ENCODE measurements at places on chromosomes 6 and 20.

DNA sequence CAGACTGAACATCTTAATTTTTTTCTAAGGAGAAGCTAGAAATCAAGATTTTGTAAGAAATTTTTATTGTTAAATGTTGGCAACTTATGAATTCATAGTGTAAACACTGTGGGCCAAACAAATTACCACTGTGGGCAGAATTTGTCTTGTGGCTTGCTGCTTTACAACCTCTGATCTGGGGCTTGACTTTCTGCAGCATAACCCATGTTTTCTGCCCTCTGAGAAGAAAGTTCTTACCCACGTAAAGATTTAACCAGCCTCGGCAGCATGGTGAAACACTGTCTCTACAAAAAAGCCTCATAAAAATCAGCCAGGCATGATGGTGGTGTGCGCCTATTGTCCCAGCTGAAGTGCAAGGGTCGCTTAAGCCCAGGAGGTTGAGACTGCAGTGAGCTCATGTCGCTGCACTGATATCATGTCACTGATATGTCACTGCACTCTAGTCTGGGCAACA lies 12.9 kb downstream of the ITCH start:
- DNase-seq = no peak

- no peak for DNase-seq
Observed at GRCh38 chr6:149242883-149243282, 74.6 kb upstream of the TAB2 start.

DNA sequence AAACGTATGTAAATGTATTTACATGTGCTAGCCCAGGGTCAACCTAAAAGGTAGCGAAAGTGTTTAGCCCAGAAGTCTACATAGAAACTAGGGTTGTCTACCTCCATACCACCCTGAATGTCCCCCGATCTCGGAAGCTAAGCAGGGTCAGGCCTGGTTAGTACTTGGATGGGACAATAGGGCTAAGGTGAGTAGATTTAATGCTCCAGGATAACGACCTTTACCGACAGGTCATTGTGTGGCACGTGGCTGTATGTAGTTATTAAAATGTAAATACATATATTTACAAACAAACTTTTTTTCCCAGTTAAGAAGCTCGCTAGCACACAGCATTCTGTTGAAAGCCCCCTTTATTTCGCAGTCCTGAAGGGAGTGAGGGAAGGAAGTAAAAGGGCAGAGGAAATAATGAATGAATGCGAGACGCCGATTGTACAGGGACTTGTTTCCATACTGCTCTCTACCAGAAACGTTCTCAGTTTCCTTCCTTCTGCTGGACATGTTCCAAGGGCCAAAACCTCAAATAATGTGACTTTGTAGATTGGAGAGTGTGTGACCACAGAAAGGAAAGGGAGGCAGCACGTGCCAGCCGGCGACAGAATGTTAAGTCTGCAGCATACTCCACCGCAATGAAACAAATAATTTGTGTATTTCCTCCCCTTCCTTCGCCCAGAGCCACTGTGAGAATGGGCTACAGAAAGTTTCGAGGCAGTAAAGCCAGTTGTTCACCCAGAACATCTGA lies 612 bp downstream of the ADAT2 start:
- no peak for DNase-seq

GRCh38 chr20:5041433-5041832 lies 40.1 kb upstream of the SLC23A2 start:
- DNase-seq = no peak

DNA sequence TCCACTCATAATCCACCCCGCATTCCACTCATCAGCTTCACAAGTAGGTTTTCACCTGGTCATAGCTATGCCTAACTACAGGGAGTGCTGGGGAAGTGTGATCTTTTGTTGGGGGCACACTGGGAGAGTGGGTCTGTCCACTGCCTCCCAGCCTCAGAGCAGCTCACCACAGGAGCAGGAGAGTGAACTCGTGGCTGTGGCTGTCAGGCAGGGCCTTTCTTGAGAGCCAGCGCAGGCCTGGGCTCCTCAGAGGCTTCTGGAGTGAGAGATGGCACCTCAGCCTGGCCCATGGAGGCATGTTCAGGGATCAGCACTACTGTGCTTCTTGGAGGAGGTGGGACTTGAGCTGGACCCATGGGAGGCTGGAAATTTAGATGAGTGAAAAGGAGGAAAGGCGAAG lies 4.0 kb upstream of the GNRH2 start:
- DNase-seq = no peak

GRCh38 chr6:40852779-40853373 lies 186.1 kb downstream of the UNC5CL start:
- DNase-seq = no peak

- no peak for DNase-seq
Observed at GRCh38 chr6:45650524-45651135, 272.9 kb upstream of the SUPT3H start.

- DNase-seq = no peak
Observed at GRCh38 chr20:40869218-40870147, 159.1 kb upstream of the TOP1 start.

- no peak for DNase-seq
Observed at GRCh38 chr6:120363429-120363828, 970.9 kb downstream of the TBC1D32 start.

DNA sequence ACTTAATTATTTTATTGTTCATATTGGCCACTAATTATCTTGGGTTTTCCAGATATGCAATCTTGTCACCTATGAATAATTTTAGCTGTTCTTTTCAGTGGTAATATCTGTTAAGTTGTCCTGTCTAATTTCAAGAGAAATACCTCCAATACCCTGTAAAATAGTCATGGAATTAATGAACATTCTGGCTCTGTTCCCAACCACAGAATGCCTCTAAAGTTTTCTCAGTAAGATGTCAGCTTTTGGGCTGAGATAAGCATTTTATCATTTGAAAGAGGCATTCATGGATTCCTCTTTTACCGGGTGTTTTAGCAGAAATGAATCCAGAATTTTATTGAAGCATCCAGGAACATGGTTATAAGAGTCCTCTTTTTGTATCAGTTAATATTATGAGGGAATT lies 109.3 kb downstream of the WDR27 start:
- DNase-seq = no peak

- no peak for DNase-seq
Observed at GRCh38 chr6:5084781-5085647, at the start of gene PPP1R3G. Gene PPP1R3G (plus strand): TSS chr6:5085341. CDS start chr6:5085486, 145 bp downstream.

DNA sequence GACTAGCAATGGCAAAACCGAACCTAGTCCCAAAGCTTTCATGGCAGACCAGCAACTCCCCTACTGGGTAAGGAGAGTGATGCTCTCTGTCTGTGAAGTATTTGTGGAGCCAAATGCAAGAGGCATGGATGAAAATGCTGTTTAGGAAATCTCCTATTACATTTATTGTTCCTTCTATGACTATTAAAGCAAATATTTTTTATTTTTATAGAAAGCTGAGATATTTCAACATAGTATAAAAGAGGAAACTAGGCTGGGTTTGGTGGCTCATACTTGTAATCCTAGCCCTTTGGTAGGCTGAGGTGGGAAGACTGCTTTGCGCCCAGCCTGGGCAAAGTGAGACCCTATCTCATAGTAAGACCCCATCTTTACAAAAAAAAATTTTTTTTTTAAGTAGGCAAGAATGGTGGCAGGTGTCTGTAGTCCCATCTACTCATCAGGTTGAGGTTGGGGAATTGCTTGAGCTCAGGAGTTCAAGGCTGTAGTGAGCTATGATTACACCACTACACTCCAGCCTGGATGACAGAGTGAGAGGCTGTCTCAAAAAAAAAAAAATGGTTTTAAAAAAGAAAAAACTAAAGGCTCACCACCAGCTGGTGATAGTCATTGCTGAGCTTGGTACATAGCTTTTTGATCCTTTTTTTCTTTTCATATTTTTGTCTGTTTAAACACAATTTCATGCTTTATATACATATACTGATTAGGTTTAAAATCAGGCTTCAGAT lies 11.3 kb downstream of the KDM1B start:
- no peak for DNase-seq

GRCh38 chr6:160160929-160161646 lies 39.5 kb downstream of the SLC22A1 start:
- no peak for DNase-seq

- no peak for DNase-seq
Observed at GRCh38 chr6:105161421-105161820, 18.4 kb downstream of the POPDC3 start.

DNA sequence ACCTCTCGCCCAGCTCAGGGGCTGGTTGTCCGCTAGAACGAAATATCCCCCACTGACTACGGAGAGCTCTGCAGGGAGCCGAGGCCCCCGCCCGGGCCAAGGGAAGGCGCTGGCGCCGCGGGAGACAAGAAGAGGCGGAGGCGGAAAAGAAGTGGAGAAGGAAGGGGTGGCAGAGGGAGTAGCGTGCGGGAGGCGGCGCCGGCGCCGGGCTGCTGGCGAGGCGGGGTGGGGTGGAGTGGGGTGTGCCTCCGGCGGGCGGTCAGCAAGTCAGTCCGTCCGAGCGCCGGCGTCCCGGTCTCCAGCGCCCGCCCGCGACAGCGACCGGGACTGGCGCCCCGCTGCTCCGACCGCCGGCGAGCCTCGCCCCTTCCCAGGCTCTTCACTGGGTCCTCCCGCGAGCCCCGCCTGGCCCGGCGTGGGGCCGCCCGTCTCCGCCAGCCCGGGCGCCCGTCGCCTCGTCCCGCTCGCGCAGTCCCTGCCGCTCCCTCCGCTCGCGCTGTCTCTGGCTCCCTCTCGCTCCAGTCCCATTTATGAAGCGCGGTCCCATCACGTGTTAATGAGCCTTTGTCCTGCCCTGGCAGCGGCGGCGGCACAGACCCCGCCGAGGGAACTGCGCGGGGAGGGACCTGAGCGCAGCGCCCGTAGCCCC lies at the start of gene CNR1:
Gene CNR1 (minus strand): TSS at position 504 of the 649 bp plus-strand sequence. CDS start 21,073 bp downstream, outside the sequence.
- no peak for DNase-seq

- no peak for DNase-seq
Observed at GRCh38 chr6:116159782-116160524, 34.0 kb upstream of the COL10A1 start.

DNA sequence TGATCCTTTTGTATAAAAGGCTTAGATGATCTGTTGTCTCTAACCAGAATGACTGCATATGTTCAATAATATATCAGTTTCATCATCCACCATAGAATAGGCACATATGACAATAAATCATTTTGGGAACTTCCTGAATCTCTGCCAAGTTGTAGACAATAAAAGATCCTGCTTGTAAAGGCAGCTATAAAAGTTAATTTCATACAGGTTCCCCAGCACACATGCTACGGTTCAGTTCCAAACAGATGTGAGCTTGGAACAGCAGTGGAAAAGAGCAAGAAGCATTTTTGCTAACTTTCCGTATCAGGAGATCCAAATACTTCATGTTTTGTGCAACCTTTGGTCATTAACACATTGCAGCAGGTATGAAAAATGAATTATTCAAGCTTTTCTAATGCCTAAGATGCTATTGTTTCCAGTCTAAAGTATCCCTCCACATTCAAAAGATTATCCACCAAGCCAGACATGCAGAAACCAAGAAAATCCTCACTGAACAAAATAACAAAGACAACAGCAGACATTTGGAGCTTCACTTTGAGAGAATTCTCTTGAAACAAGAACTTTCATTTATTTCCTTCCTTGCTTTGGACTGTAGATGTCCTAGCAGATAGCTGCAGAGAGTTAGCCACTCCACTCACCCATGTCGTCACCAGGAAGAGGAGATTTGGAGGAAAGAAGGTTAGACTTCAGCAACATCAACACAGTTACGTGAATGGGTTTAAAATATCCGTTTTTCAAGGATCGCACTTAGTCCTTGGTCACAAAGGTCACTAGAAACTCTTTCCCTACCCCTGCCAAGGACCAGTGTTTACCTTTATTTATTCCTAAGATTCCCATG lies 453.5 kb upstream of the JARID2 start:
- no peak for DNase-seq

DNA sequence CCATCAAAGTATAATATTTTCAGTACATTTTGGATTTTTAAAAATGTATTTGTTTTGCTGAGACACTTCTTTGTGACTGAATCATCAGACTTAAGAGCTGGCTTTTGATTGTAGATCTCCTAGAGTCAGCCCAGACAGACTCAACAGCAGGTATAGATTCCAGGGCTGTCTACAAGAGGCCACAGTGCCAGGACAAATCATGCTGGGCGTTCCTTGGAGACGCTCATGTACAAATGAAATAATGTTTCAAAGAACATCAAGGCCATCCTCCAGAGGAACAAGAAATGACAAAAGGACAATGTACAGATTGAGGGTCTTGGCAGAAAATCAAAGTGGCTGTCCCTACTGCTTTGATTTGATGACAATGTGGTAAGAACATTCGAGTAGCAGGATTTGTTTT lies 369.3 kb downstream of the GRIK2 start:
- DNase-seq = no peak
